ENCODE measurements at places on chromosomes 16 and 17.

DNA sequence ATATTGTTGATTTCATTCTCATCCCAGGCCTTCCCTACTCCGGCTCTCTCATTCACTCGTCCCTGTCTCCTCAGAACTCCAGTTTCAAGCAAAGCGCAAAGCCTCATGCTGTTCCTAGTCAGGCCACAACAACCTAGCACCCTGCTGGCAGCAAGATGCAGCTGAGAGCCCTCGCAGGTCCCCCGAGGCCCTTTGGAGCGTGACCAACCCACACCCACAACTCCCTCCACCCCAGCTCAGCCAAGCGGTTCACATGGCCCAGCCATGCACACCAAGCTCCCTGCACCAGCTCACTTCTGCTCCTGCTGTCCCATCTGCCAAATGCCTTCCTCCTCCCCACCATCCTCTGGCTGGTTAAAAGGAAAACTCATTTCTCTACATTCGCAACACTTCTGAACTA, 195.8 kb downstream of the IRX5 start:
- DNase-seq: no peak

DNA sequence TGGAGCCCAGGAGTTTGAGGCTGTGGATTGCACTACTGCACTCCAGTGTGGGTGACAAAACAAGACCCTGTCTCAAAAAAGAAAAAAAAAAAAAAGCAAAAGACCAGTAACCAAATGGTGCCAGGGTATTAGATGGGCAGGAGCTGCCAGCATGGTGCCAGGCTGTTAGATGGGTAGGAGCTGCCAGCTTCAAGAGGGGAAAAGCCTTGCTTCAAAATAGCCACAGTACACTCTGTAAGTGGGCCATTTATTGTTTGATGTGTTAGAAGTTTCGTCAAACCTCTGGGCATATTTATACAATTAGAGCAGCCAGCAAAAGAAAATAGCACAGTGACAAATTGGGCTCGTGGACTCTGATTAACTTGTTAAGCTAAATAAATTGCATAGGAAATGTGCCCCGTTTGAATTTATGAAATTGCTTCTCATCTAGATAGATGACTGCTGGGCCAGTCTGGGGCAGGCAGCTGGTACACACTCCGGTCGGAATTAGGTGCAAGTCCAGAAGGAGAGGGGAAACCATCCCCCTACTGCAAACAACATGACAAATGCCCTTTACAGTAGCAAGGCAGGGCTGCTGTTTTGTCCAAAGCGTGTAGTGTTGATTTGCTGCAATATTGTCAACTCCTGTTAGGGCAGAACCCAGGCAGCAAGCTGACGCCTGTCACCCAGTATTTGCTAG, 126.3 kb upstream of the IRX3 start:
- DNase-seq: no peak

DNA sequence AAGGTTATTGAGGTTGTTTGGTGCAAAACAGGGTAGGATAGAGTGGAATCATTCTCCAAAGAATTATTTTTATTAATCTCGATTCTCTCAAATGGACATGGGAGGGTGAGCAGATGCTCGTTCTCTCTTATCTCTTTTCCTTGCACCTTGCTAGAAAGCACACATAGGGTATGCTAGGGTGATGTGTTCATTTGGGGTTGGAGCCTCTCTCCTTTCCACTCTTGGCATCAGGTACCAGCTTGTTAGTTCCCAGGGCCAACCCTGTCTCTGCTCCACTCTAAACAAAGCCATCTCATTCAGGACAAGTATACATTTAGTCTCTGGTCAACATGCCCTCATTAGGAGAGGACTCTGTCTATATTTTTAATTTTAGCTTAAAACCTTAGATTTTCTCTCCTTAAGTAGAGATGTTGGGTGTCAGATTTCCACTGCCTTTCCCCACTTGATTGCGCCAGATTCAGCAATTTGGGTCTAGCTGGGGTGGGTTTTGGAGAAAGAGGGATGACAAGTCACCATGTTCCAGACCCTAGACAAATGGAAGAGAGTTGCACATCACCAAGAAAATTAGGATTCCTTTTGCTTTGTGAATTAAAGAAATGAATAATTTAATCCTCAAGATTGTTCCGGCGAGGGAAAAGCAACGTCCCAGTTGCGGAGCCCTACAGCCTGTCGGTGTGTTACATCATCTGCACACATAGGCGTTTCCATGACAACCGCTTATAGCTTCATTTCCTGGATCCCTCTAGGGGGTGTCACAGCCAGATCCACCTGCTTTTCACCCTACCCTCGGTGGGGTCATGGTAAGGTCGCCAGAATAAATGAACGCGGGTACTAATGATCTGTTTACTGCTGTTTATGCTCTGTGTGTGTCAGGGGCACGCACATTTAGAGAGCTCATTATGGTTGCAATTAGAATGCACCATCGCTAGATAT, 41.6 kb downstream of the SNX11 start:
- no peak for DNase-seq

DNA sequence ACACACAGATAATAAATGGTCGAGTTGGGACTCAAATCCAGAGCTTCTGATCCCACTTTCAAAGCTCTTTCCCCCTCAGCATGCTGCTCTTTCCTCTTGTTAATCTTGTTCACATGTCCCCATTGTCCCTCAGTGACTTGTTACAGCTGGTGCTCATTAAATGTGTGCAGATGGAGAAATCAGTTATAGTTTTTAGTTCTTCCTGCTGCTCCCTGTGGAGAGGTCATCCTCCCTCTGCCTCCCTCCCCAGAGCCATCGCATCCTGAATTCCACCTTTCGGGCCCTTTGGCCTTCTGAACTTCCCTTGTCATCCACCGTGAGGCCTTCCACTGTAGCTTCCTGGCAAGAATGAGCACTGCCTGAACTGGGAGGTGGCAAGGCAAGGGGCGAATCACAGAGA, 179.6 kb downstream of the WSCD1 start:
- no peak for DNase-seq

- no peak for DNase-seq
Measured at GRCh38 chr16:75774197-75774596, 47.9 kb upstream of the CPHXL start.

GRCh38 chr16:2742323-2743006, 10.0 kb upstream of the SRRM2 start:
- no peak for DNase-seq

DNA sequence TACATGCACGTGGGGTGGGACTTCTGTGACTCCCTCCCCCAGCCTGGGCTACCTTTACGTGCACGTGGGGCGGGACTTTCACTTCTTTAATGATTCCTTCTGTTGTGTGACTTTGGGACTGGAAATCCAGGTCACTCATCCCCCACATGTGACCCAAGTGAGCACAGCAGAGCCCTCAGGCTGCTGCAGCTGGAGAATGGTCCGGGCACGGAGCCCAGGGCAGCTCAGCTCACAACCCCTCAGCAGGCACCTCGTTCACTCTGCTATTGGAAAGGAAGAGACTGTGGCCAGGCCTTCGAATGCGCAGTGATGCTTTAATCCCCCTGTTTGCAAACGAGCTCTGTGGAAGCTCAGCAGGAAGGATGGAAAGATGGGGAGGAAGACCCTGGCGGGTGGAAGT, 14.7 kb downstream of the DBNDD1 start:
- DNase-seq: no peak

DNA sequence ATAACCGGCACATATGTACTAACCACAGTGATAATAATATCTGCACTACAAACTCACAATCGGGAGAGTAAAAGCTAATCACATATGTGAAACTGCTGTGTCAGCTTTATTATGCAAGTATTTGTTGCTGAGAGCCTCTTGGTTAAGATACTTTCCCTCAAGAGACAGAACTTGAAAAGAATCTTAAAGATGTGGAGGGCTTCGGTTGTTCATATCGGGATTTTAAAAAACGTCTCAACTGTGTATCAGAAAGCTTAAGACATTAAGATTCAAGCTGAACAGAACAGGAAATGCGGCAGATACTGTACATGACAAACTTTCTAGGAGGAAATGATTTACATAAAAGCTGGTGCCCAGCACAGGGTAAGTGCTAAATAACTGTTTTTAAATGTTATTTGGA, 27.5 kb upstream of the HLF start:
- DNase-seq: no peak

DNA sequence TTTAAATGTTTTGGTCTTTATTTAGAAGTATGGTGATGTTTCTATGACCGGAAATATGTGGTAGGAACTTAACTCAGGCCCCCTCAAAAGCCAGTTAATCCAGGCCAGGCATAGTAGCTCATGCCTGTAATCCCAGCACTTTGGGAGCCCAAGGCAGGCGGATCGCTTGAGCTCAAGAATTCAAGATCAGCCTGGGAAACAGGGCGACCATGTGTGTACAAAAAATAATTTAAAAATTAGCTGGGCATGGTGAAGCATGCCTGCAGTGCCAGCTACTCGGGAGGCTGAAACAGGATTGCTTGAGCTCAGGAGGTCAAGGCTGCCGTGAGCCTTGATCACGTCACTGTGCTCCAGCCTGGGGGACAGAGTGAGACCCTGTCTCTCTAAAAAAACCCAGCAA, 10.3 kb downstream of the RSL1D1 start:
- no peak for DNase-seq

DNA sequence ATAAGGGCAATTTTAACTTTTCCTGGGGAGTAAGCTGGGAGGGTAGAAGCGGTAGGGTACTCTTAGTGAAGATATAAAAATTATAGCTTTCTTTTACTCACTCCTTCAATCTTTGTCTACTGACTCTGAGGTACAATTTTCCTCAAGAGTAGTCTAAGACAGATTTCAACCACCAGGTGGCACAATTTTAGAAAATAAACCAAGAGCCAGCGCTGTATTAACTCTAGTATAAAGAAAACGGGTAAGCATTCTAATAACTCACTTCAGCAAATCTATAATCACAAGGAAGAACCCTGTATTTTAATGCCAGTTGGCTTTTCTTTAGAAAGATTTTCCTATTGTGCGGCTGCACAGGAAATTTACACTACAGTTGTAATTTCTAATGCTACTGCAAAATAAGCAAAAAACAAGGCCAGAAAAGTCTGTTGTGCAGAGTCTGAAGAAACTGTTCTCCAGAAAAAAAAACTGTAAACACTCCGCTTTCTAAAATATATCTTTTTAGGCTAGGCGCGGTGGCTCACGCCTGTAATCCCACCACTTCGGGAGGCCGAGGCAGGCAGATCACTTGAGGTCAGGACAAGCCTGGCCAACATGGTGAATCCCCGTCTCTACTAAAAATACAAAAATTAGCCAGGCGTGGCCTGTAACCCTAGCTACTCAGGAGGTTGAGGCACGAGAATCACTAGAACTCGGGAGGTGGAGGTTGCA, 1.9 kb downstream of the CMC2 start:
- DNase-seq: no peak

GRCh38 chr16:17309510-17309909, 161.2 kb downstream of the XYLT1 start:
- no peak for DNase-seq

GRCh38 chr17:34283571-34283970, 2.0 kb upstream of the CCL11 start:
- no peak for DNase-seq

- no peak for DNase-seq
Measured at GRCh38 chr16:82510789-82511305, 115.9 kb upstream of the CDH13 start.

- no peak for DNase-seq
Measured at GRCh38 chr16:83581082-83581481, 226.7 kb upstream of the HSBP1 start.

- DNase-seq: no peak
Measured at GRCh38 chr16:15976225-15976812, 26.9 kb downstream of the ABCC1 start.

All from activated naive CD4-positive, alpha-beta T cell (primary cell).